ENCODE measurements at places on chromosomes 2 and 18. TPM values are rescaled to one million over a fixed set of nuclear protein-coding genes. Genes with fewer than 3 reads are reported as not detected.

CDH19 gene
- total RNA-seq, result not detected

PDE11A gene
- 1.4 TPM for total RNA-seq

OTOF gene
- total RNA-seq, result not detected

HOXD4 gene
- not detected for total RNA-seq

Data from PC-9 (cell line).